Activated T-cell treated with anti-CD3 and anti-CD28 coated beads, Interleukin-2, amount 50 U/mL, for 72 hours (primary cell): ENCODE measurements at places on chromosomes 3 and 15. TPM values are rescaled to one million over a fixed set of nuclear protein-coding genes. Genes with fewer than 3 reads are reported as not detected.

GRCh38 chr15:67504056-67504455 is 16.9 kb upstream of the C15orf61 start:
- no peak for DNase-seq

GRCh38 chr3:39190281-39191025 is 1.9 kb downstream of the XIRP1 start:
- no peak for DNase-seq

DNA sequence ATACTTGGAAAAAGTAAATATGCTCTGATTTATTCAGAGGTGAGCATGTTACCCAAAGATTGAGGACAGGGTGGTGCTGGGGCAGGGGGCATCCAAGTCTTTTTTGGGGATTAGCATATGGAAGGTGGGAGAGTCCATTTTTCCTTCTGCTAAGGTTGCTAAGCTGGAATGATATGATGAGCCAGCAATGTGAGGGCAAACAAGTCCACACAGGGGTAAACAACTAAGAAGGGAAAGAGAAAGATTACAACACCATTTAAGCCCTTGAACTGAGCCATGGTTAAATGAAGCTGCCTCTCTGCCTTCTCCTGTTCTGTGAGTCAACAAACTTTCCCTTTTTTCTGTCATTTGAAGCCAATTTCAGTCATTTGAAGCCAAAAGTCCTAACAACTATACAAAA is 89.0 kb downstream of the RPL22L1 start:
- no peak for DNase-seq

DNA sequence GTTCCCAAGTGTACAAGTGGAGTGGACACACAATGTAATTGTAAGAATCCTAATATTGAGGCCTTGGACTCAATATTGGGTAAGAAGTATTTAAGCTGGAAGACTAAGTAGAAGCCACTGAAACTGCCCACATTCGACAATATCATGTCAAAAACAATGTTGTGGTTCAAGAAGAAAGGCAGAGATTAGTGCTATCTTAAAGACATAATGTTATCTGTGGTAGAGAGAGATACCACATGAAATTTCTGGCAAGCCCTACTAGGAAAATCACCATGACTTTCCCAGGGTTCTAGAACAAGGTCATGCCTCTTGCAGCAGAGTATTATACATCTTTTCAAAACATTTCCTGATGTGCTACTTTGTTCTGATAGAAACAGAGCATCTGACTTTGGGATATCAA is 192.6 kb downstream of the RAP2B start:
- no peak for DNase-seq

DNA sequence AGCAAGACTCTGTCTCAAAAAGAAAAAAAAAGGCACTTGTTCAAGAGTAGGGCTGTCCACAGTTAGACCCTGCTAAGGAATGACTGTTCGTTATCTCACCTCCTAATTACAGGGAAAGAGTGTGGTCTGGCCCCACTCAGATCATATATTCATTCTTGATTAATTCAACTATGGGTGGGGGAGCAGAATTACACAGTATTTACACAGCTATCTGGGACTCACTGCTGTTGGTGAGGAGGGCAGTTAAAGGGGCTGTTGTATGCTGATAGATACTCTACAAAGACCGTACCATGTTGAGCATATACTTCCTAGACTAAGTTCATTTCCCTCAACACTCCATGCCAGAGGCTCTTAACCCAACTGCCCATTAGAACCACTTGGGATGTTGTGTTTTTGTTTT is 3.8 kb upstream of the ZNF620 start:
- DNase-seq = no peak

DNA sequence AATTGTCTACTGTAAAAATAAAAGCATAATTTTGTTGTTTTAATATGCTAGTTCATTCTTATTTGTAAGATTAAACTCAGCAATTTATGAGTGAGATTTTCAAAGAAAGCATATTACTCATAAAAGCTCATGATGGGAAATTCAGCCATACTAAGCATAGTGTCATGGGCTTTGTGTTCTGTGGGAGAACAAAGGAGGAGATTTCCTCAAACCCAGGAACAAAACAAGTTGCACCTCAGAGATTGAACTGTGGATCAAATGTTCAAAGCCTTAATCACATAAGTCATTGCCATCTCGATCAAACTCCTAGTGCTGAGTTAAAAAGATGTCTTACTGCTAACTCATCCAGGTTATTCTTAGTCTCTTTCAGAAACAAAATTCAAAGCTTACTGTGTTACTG is 85.6 kb upstream of the PDZRN3 start:
- no peak for DNase-seq

DNA sequence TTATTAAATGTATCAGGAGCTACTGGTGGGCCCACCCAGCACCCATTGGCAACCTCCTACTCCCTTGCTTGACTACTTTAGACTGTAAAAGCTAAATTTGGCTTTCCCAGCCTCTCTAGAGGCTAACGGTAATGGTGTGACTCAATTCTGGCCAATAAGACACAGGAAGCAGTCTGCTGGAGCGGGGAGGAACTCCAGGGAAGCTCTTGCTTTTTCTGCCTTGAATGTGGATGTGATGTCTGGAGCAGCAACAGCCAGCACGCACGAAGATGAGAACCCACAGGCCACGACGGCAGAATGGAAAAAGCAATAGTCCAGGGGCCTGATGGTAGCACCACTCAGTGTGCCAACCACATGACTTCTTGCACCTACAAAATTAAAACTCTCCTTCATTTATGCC is 39.9 kb downstream of the RAB6B start:
- no peak for DNase-seq

- no peak for DNase-seq
These were observed 89.5 kb downstream of the CTNNB1 start for GRCh38 chr3:41288785-41289184.

DNA sequence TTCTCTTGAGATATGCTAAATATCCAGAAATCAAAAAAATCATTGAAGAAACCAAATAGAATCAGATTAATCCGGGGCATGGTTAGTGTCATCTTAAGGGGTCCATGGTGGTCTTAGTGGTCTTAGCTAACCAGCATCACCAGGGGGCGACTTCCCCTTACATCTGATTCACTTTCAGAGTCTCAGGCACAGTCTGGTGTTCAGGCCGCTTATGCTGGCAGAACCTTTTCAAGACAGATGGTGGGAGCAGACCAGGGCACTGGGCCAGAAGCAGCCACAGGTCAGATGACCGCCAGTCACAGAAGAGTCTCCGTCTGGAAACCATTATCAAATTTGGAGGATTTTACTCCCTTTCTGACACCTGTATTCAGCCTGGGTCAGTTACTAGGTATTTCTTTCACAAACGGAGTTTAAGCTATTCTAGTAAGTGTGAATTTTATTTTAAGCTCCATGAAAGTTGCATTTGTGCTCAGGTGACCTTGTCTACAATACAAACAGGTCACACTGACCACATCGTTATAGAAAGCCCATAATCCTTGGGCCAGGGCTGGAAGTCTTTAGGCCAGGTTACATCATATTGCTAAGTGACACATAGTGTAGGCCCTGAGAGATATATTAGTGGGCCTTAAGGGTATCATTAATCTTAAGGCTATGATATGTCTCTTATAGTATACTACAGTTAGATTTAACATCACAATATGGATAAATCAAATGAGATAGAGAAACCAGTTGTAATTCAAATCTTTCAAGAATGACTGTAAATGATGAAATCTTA is 365.5 kb downstream of the GBE1 start:
- DNase-seq = no peak

GRCh38 chr3:141945726-141946485 is 69.5 kb downstream of the ATP1B3 start:
- DNase-seq = no peak

GRCh38 chr15:92098869-92099268 is 245.4 kb downstream of the SLCO3A1 start:
- no peak for DNase-seq

Gene FGF12
- total RNA-seq = not detected

Gene PATL2
- 50.8 TPM for total RNA-seq

Gene LZTFL1
- 4.9 TPM for total RNA-seq

Gene GMPS
- 126 TPM for total RNA-seq
